ENCODE measurements at places on chromosomes 16 and 17.

DNA sequence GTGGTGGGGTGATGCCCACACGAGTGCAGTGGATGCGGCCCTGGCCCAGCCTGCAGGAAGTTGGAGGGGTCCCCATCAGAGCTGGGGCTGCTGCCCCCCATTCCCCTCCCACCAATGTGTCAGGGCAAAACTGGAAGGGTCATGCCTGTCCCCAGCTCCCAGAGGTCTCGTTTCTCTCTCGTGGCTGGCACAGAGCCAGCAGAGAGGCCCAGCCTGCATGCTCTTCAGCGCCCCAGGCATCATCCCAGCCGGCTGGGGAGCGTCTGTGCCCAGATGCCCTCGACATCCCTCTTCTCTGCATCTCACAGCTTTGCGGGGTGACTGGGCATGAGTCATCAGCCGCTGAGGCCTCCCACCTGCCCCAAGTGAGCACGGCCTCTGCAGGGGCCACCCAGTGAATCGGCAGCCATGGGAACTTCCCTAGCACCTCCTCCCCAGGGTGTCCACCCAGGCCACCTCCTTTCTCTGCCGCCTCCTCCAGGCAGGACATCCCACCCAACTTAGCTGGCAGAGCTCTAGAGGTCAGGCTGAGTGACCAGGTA is 9.8 kb upstream of the CSNK1D start:
- no peak for DNase-seq

- no peak for DNase-seq
These were observed 399.9 kb upstream of the CDH11 start for GRCh38 chr16:65521633-65522328.

GRCh38 chr17:5820721-5821456 is 236.6 kb upstream of the NLRP1 start:
- no peak for DNase-seq

DNA sequence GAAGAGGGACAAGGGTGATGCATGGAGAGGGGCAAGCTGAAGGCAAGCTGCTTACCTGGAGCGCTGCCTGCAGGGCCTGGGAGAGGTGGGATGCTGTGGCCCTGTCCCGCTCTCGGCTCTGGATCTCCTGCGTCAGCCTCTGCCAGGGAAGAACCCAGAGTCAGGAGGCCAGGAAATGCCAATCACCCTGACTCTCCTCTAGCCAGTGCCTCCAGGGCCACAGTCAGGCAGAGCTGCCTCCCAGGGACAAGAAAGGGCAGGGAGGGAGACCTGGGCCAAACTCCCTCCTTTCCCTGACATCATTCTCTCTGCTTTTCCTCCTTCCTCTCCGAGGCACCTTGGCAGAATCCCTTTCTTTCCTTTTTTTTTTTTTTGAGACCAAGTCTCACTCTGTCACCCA is 11.3 kb downstream of the CDK3 start:
- DNase-seq: no peak

DNA sequence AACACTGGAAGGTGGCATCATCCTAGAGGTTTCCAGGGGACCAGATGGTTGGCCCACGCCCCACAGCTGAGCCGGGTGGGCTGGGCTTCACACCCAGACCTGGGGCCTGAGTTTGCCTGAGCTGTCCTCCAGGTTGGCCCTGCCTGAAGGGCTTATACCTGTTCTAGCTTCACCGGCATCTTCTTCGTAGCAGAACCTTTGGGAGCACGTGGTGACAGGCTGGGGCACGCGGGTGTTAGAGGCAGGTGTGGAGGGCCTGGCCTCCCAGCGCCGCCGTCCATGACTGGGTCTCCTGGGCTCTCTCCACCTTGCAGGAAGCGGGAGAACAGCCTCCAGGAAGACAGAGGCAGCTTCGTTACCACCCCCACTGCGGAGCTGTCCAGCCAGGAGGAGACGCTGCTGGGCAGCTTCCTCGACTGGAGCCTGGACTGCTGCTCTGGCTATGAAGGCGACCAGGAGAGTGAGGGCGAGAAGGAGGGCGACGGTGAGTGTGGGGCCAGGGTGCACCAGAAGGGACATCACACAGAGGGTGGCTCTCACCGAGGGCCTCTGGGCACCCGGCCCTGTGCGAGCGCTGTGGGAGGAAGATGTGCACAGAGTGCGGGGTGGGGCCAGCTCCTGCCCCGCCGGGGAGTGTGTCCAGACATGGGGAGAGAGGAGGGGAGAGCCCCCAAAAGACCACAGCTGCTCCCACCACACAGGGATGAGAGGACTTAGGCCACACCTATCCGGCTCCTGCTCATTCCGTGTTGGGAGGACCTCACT is 4.6 kb upstream of the TEDC2 start:
- no peak for DNase-seq

DNA sequence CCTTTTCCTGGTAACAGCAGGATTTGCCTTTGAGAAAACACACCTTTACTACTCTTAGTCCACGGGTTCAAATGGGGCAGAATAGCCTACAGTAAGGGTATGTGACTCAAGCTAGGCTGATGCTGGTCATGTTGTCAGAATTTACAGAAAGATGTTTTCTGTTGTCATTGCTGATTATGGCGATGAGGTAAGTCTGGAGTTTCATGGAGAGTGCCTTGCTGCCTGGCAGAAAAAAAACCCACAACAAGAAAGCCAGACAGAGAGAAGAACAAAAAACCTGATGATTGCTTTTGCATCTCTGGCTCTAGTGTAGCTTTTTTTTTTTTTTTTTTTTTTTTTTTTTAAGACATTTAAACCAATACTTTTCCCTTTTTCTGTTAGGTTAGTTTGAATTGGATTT is 47.9 kb downstream of the SLC6A4 start:
- no peak for DNase-seq

GRCh38 chr17:74009056-74009625 is 194.3 kb upstream of the RPL38 start:
- no peak for DNase-seq

DNA sequence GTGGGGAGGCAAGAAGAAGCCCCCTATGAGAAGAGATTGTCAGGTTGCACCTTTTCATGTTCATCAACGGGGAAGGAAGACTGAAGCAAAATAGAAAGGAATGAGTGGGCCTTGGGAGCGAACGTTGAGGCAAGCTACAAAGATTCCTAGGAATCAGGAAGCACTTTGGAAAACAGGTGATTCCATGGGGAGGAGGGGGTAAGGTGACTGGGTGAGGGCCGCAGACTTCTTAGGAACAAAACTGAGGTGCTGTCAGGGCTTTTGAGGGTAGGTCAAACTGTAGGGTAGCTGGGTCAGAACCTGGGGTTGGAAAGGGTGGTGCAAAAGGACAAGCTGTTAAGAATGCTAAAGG is 528 bp downstream of the ITFG1 start:
- DNase-seq: no peak

DNA sequence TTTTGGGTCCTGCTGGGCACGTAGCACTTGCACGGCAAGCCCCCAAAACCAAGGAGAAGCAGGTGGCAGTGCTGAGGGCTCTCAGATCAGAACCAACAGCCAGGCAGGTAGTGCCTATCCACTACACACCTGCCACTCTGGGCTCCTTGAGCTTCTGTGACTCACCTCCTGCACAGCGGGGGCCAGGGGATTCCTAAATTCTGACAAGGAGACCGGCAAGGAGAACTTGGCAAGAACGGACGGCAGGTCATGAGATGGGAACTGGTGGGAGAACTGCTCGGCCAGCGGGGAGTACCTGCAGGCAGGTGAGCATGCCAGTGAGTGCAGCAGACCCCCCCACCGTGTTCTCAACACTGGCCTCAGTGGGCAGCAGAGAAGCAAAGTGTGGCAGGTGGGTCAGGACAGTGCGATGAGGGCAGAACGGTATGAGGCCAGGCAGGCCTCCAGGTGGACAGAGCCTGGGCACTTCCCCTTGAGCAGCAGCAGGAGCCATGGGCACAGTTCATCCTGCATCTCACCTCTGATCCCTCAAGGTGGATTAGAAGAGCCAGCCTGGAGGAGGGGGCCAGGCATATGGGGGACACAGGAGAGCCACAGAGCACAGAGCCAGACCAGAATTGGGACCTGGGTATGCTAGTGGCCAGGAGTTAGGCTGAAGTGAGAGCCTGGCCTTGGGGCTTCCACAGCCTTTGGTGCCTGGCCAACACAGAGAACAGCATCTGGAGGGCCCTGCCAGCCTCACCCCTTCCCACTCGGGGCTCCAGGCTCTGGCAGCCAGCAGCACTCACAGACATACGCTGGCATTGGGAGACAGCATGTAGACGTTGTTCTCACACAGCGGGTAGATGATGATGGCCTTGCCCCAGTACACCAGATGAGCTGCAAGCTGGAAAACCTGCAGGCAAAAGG is 14.7 kb downstream of the MPG start:
- no peak for DNase-seq

DNA sequence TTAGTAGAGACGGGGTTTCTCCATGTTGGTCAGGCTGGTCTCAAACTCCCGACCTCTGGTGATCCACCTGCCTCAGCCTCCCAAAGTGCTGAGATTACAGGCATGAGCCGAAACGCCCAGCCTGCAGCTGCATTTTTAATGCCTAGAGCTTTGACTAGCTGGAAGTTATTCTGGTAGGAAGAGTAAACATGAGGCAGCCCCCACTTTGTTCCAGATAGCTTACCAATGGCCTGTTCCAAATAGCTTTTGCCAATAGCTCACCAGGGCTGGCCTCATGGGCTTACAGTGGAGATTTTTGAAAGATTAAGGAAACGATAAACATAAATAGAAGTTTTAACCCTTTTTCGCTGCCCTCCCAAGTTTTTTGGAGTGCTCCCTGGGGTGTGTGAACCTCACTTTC is 9.8 kb downstream of the TRPV2 start:
- DNase-seq: no peak

DNA sequence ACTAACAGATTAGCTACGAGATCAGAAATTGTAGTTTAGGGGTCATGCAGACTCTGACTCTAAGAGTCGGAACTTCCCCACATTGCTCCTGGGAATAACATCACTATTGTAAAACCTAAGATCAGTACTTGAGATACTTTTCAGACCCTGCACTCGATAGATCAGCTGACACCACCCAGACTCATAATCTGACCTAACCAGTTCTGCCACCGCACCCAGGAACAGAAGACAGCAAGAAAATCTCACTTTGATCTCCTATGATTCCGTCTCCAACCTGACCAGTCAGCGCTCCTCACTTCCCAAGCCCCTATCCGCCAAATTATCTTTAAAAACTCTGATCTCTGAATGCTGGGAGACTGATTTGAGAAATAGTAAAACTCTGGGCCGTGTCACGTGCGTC is 27.2 kb upstream of the ASGR2 start:
- no peak for DNase-seq

- DNase-seq: no peak
These were observed 152.5 kb downstream of the VPS53 start for GRCh38 chr17:562174-562573.

GRCh38 chr16:27241658-27242057 is 26.9 kb downstream of the NSMCE1 start:
- DNase-seq: no peak

DNA sequence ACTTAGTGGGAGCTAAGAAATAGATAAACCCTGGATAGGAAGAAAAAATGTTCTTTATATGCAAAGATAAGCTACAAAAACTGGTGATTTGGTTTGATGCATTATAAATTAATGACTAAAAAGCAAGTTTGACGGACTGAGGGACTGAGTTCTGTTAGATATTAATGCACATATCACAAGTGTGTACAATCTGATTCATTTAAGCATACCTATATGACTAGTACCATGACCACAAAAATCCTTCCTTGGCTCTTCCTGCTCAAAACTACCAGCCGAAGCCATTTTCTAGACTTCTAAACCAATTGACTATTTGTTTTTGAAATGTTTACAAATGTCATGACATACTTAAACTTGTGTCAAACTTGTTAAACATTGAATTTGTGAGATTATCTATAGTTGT is 374.5 kb upstream of the MON1B start:
- DNase-seq: no peak

DNA sequence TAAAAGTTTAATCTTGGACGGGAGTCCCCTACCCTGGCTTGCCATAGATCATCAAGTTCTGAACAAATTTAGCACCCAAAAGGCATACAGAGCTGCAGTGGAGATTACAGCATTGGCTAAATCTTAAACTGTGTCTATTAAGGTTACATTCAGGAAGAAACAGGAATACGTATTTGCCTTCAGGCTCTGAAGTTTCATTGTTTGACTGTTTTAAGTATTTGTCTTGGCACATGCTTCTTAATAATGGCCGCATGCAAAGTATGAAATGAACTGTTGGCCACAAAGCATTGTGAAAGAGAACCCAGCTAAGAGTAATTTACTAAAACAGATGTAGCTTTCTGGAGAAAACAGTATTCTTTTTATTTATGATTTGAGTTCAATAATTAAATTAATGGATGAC is 63.9 kb upstream of the CNEP1R1 start:
- DNase-seq: no peak
